ENCODE measurements at places on chromosomes 5 and 9.

DNA sequence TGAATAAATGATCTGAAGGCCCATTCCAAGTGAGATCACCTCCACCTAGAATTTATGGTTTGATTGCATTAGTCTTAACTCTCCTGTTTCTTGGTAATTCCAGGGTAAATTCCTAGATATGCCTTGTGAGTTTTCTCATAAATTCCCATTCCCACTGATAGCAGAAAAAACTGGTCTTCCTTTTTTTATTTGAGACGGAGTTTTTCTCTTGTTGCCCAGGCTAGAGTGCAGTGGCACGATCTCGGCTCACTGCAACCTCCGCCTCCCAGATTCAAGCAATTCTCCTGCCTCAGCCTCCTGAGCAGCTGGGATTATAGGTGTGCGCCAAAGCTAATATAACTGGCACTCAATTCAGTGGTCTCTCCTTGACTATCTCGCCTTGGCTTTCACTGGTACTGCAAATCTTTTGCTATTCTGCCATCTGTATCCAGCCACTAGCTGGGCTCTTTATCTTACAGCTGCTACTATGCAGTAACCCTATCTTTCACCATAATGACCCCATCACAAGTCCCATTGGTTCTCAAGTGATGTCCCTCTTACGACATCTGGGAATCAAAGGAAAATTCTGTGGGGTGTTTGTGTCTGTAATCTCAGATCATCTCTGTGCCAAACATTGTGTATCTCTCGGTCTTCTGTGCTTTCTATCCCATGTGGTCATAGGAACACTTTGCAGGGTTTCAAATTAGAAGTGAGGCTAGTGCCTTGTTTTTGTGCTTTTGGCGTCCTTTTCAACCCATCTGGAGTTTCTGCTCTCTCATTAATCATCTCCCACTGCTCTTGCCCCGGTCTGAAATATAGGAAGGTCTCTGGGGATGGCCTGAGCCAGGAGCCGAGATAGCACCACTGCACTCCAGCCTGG, 14.4 kb downstream of the HNRNPK start:
- DNase-seq, result no peak

DNA sequence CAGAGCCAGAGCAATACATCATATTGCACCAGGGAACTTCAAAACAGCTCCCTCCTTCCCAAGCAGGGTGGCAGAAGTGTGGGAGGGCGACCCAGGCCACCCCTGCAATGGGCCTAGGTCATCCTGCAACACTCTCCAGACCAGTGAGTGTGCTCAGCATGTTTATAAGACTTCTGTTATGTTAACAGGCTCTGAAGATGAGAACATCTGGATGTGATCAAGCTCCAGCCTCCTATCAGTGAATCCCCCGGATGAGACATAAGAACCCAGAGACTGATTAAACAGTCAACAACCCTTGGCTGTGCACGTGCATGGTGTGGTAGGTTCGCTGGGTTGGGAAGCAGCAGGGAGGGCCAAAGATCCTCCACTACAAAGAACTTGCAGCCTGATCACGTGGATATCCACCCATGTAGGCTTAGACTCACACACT, 63.3 kb downstream of the ABCA1 start:
- no peak for DNase-seq

GRCh38 chr9:76629205-76629990, 134.8 kb upstream of the PCA3 start:
- peak; percentile 39 for DNase-seq

GRCh38 chr5:139177809-139178588, 20.2 kb downstream of the SIL1 start:
- no peak for DNase-seq

DNA sequence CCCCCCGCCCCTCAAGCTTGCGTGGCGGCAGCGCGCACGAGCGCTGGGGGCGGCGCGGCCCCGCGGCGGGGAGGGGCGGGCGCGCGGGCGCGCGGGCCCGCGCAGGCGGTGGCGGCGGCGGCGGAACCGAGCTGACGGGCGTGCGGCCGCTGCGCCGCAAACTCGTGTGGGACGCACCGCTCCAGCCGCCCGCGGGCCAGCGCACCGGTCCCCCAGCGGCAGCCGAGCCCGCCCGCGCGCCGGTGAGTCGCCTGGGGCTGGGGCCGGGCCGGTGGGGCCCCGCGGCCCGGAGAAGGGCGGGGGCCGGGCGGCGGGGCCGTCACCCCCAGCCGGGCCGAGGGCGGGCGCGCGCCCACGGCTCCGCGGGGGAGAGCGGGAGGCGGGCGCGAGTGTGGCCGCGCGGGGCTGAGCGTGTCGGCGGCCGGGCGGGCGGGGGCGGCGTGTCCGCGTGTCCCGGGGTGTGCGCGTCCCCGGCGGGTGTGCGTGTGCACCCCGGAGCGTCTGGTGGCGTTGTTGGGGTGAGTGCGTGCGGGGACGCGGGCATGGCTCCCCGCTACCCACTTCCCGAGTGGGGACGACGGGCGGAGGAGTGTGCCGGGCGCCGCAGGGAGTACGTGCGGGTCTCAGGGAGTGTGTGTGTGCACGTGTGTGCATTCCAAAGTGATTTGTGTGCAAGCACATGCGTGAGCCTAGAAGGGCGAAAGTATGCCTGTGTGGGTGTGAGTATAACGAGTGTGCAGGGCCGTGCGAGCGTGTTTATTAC, at the start of gene NEK6:
TSS of gene NEK6 (plus strand) at position 106 of the 763 bp plus-strand sequence. CDS start 44,016 bp downstream, outside the sequence.
- DNase-seq, result peak; percentile 34

DNA sequence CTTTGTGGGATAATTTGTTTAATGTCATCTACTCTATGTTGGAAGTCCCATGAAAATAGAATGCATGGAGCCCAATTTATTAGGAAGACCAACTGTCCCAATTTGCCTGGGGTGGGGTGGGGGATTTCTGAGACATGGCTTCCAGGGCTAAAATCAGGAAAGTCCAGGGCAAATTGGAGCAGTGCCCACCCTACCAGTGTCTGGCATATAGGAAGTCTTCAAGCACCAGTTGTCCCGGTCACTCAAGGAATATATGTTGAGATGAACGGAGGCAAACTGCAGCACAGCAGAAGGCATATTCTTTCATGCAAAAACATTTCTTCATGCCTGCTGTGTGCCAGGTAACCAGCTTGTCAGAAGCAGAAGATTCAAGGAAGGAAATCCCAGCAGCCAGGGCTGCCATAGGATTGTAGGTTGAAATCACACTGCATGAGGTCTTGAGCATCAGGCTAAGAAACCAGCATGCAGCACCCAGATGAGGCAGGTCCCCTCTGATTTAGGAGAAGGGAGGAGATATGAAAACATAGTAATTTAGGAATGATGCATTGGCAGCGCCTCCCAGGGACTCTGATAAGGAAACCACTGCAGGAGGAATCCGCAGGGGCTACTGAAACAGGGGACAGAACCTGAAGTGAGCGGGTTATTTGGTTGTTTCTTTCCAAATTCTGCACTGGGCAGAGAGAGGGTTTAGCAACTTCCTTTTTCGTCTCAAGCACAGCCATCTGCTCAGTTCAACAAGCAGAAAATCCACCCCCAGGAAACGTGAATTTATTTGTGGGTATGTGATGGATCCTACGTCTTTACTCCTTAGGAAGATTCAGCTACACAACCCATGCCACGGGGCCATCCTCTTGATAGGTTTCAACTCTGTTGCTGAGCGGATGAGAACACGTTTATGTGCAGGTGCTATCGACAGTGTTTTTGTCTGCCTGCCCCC, 112.6 kb upstream of the CPEB4 start:
- DNase-seq, result no peak

DNA sequence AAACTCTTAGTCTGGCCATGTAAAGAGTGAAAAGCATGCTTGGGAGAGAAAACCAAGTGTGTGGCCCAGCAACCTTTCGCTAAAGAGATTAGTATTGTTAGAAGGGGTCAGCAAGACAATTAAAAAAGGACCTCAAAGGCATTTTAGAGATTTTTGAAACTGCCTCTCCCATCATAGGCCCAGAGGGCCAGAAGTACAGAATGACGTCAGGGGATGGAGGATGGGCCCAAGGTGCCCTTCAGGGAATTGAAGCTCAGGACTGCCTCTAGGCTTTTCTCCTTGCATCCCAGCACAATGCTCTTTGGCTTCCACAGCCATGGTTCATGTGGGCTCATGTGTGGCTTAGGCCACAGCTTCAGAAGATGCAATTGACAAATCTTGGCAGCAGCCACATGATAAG, 287.0 kb upstream of the COX7C start:
- DNase-seq, result no peak

- no peak for DNase-seq
These were observed 1237.9 kb downstream of the CDH12 start for GRCh38 chr5:21615195-21615765.

- no peak for DNase-seq
These were observed 110.4 kb downstream of the ZNF354C start for GRCh38 chr5:179170606-179171005.

GRCh38 chr9:2657427-2657826, 35.8 kb downstream of the VLDLR start:
- peak; percentile 35 for DNase-seq

DNA sequence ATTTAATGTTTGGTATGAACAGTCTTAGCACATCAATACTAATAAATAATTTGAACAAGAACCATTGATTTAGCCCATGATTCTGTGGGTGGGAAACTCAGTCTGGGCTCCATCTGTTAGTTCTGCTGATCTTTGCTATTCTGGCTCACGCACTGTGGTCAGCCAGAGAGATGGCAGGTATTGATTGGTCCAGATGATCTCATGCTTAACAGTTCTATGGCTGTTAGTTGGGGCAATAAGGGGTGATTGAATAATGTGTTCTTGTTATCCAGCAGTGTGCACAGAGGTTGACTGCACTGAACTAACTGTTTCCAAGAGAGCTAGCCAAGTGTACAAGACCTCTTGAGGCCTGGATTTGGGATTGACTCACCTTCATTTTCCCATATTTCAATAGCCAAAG, 824.3 kb downstream of the SEMA5A start:
- DNase-seq, result no peak

- no peak for DNase-seq
These were observed 14.7 kb downstream of the MGAT1 start for GRCh38 chr5:180787711-180788431.

DNA sequence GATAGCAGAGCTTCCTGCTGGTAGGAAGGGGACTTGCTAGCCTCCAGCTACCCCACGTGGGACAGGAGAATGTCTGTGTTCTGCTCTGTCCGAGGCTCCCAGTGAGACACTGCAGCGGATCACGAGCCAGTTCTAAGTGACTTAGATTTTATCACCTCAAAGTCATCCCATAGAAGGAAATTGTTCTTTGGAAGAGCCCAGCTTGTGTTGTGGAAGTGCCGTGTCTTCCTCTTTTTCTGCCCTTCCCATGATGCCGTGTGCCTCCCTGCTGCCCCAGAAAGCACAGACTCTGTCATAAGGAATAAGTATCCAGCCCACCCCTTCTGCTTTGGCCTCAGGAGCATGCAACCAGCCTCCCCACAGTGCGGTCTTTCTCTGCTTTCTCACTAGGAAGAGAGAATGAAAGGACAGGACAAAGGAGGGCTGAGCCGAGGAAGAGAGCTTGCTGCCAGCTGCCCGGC, 35.6 kb downstream of the RUFY1 start:
- no peak for DNase-seq

DNA sequence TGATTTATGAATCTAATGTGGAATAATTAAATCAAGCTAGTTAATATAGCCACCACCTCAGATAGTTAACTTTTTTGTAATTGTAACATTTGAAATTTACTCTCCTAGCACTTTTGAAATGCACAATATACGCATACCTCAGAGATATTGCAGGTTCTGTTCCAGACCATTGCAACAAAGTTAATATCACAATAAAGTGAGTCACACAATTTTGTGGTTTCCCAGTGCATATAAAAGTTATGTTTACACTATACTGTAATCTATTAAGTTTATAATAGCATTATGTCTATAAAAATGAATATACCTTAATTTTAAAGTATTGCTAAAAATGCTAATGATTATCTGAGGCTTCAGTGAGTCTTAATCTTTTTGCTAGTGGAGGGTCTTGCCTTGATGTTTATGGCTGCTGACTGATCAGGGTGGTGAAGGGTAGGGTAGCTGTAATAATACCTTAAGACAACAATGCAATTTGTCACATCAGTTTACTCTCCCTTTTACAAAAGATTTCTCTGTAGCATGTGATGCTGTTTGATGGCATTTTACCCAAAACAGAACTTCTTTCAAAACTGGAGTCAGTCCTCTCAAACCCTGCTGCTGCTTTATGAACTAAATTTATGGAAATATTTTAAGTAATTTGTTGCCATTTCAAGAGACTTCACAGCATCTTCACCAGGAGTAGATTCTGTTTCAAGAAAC, 235.1 kb upstream of the ADAMTSL1 start:
- DNase-seq, result no peak

DNA sequence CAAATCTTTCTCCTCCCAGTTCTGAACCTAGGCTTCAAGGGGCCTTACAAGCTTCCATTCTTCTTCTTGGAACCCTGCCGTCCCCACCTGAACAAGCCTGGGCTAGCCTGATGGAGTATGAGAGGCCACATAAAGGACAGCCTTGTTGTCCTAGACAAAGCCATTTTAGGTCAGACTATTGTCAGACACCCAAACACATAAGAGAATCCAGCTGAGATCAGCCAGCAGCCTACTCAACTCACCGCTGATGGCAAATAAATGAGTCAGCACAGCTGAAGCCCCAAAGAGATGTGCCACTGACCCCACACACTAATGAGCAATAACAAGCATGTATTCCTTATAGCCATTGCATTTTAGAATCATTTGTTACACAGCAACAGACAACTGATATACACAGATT, 33.8 kb downstream of the SVEP1 start:
- no peak for DNase-seq

GRCh38 chr5:50856401-50857119, 190.1 kb downstream of the PARP8 start:
- no peak for DNase-seq

DNA sequence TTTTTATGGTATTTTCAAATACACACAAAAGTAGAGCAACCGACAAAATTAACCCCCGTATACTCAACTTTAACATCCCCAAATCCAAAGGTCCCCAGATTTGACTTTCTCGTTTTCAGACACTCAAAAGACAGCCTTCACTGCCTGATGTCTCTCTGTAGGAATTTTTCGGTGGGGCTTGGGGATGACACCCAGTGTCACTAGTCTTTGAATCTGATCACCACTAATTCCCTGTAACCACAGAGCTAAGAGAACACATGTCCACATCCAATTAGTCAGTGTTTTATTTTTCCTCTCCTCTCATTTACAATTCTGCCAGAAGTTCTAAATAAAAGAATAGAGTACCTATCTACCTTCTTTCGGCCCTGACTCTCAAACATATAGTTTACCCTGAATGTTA, 324.6 kb downstream of the ARL15 start:
- no peak for DNase-seq

GRCh38 chr9:15570769-15571168, 17.9 kb downstream of the CCDC171 start:
- no peak for DNase-seq

DNA sequence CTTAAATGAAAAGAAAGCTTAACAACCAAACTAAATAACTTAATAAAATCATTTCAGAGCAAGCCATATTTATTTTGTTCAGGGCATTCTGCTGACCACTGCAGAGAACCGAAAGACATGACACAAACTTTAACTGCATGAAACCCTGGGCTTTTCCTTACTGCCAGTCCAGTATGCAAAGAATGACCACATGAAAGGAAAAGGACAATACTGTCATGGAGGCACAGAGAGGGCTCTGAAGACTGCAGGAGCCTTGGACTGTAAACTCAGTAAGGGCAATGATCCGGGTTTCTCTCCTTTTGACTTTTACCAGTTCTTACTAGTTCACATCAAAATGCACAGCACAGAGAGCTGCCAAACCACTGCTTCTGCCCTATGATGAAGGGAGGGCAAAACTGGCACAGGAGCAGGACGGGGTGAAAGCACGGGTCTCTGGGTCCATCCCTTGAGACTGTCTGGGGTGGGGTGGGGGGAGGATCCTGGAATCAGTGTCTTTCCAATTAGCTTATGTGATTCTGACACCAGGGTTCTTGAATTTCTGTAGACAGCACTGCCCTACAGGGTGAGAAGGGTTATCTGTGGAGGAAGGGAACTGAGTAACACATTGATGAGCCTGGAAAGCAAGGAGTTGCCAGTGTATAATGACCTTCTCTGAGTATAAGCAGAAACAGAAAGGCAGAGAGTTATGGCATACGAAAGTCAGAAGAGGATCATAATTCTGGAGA, 44.7 kb downstream of the RNF130 start:
- DNase-seq, result no peak
